ENCODE measurements at places on chromosomes 13 and 19.

DNA sequence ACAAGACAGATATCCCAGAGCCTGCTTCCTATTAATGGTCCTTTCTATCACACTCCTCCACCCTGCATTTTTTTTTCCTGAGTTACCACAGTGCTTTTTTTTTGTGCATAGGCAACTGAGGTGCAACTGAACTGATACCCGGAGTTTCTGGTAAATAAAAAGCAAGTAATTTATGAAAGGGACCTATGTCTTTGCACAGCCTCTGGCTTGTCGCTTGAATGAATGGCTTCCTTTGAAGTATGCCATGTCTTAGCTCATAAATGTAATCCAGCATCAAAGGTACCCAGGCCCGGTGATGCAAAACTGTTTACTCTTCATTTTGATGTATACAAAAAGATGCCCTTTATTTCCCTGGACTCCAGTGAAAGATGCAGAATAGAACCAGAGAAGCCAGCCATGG is 31.8 kb downstream of the GSX1 start:
- DNase-seq, result no peak

DNA sequence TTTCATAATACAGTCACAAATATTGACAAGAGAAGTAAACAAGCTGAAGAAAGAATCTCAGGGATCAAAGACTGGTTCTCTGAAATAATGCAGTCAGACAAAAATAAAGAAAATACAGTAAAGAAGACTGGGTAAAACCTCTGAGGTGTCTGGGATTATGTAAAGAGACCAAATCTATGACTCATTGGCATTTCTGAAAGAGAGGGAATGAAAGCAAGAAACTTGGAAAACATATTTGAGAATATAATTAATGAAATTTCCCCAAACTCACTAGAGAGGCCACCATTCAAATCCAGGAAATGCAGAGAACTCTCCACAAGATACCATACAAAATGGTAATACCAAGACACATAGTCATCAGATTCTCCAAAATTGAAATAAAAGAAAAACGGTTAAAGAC is 53.0 kb upstream of the GPC6 start:
- DNase-seq, result no peak

GRCh38 chr19:46713781-46714443 is 3.0 kb downstream of the PRKD2 start:
- peak; percentile 63 for DNase-seq

- no peak for DNase-seq
These were observed 43.0 kb downstream of the DIAPH3 start for GRCh38 chr13:60120617-60121336.

DNA sequence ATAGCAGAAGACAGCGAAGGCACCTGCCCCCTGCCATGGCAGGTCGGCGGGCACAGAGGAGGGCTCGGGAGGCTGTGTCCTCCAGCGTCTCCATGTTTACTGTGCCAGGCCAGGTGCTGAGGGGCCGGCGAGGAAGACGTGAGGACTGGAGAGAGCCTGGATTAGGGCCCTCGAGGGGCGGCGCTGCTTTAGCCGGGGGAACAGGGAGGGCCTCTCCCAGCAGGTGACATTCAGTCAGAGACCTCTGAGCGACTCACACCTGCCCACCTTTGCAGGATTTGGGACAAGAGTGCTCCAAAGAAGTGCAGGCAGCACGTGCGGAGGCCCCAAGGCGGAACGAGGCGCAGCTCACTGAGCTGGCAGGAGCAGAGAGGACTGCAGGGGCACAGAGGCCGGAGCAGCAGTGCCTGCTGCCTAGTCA is 17.6 kb downstream of the KDM4B start:
- no peak for DNase-seq

DNA sequence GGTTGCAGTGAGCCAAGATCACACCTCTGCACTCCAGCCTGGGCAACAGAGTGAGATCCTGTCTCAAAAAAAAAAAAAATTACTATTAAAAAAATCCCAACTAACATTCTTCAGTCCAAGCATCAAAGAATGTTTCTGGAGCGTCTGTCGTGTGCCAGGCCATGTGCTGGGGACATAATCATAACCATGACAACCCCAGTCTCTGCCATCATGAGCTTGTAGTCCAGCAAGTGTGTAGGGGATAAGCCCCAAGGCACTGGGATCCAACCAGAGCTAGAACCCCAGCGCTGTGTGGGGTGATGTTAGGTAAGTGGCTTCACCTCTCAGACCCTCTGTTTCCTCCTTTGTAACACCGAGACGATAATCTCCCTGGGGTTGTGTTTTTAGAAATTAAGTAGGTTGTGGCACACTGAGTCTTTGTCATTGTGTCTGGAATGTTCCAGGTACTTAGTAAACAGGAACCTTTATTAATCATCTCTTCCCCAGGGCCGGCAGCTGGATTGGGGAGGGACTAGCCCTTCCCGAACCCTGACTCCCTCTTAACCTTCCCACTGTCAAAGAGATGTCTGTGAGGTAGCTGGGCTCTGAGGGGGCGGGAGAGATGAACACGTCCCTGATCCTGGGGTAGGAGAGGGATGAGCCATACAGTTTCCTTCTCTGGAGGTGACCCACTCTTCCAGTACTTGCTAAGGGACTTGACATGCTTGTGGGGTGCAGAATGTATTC is 5.2 kb downstream of the ITPKC start:
- DNase-seq, result no peak

GRCh38 chr19:989381-990081 is 5.4 kb downstream of the WDR18 start:
- DNase-seq, result no peak

DNA sequence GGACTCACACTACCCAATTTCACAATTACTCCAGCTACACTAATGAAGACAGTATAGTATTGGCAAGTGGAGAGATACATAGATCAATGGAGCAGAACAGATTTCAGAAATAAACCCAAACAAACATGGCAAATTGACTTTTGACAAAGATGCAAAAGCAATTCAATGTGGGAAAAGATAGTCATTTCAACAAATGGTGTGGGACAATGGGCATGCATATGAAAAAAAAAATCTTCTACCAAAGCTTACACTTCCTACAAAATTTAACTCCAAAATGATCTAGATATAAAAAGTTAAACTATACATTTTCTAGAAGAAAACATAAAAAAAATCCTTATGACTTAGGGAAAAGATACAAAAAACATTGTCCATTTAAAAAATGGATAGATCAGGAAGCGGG is 2.7 kb upstream of the IGFL4 start:
- DNase-seq, result no peak

GRCh38 chr19:5131506-5132205 is 162.7 kb downstream of the KDM4B start:
- DNase-seq, result no peak

GRCh38 chr13:106917024-106917571 is 349.2 kb upstream of the ARGLU1 start:
- no peak for DNase-seq

- DNase-seq, result no peak
These were observed 185.8 kb upstream of the TSHZ3 start for GRCh38 chr19:31534786-31535657.

DNA sequence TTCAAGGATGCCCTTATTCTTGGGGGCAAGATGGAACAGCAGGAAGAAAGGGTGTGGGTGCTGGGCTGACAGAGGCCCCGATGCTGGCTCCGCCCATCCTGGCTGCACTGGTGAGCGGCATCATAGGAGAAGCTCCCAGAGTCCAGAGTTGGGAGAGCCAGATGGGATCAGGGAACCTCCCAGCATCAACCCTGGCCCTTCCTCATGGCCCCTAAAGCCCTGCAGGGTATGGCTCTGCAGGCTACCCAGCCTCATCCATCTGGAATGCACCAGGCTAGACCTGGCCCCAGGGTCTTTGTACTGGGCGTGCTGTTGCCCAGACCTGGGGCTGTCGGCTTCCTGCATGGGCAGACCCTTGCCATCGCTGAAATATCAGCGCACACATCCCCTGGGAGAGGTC is 7.9 kb upstream of the ELL start:
- no peak for DNase-seq

- no peak for DNase-seq
These were observed 463 bp downstream of the SUGP1 start for GRCh38 chr19:19319732-19320360.

DNA sequence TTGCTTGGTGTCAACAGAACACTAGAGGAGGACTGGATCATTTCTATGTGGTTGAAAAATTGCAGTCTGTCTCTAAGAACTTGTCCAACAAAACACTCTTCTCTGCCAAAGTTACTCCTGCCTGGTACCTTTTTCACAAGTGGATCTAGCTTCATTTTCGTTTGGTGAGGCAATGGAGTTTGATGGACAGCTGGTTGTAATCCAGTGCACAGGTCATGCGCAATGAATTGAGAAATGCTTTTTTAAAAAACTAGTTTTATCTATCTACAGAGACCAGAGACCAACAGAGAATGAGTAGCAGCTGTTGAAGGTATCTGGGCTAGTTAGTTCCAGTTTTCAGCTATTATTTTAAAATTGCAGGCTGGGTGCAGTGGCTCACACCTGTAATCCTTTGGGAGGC is 12.0 kb upstream of the KBTBD6 start:
- no peak for DNase-seq

DNA sequence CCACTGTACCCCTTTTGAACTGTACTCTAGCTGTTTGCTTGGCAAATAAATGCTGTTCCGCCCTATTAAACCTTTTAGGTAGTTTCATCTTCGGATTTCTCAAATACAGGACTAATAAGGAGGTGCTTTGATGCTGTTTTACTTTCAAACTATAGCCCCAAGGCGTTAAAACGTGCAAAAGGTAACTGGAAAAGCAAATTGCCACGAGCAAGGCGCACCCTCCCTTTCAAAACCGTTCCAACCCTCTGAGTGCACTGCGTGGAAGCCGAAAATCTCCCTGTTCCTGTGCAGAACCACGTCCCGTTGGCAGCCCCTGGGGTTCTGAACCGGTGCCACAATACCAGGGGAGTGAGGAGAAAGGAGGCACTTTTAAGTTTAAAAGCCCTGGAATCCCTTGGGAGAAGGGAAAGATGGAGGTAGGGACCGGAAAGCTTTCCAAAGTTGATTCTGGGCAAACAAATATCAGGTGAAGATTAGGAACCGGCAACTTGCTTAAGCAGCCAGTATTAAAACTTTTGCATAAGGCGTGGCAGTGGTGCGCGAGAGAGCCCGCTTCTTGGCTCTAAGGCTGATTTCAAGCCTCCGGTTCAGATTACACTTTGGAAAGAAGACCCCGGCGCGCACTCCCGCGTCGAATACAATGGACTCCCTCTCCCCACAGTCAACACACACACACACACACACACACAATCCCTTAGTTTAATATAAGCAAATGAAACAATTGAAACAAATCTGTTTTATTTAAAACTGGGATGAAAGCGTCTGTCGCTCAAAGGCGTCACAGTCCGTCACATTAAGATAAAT is 9.5 kb downstream of the POU4F1 start:
- DNase-seq, result no peak

GRCh38 chr13:51113969-51114368 is 2.9 kb upstream of the C13orf42 start:
- no peak for DNase-seq

DNA sequence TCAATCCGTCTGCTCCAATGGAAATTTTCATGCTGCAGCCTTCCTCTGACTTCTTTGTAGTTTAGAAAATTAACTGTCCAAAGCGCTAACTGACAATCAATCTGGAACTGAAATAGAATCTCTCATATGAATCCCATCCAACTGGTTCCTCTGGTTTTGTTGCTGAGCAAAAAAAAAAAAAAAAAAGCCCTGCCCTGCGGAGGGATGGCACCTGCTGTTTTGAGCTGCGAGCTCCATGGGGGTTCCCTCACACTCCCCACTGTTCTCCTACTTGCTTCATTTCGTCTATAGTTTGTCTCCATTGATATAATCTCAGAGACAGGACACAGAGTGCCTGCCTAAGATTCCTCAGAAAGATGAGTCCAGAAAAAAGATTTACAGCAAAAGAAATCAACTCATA is 33.4 kb downstream of the FAAP24 start:
- DNase-seq, result no peak

GRCh38 chr13:43285933-43286597 is 262.7 kb downstream of the DNAJC15 start:
- DNase-seq, result no peak

DNA sequence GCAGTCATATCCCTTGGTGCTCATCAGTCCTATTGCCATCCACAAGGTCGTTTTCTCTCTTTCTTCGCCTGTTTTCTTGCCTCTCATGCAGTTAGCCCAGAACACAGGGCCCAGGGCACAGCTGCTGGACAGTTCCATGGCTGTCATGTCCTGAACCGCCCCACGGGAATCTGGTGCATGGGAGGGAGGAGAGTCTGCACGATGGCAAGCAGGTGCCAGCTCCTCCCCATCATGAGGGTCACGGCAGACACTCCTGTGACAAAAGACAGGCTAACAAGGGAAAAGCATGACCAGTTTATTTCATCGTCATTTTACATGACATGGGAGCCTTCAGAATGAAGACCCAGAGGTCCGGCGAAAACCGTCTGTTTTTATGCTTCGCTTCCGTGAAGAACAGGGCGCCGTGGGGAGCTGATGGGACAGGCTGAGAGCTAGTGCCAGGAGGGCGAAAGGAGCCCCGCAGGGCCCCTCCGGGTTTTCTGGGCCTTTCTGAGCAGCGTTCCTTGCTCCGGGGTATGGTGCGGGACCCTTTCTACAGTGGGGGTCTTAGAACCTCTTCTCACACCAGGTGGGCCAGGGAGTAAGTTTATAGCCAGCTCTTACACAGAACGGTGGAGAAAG is 135.7 kb downstream of the STK24 start:
- no peak for DNase-seq

GRCh38 chr19:14218620-14219330 is 12.8 kb upstream of the ADGRL1 start:
- no peak for DNase-seq

DNA sequence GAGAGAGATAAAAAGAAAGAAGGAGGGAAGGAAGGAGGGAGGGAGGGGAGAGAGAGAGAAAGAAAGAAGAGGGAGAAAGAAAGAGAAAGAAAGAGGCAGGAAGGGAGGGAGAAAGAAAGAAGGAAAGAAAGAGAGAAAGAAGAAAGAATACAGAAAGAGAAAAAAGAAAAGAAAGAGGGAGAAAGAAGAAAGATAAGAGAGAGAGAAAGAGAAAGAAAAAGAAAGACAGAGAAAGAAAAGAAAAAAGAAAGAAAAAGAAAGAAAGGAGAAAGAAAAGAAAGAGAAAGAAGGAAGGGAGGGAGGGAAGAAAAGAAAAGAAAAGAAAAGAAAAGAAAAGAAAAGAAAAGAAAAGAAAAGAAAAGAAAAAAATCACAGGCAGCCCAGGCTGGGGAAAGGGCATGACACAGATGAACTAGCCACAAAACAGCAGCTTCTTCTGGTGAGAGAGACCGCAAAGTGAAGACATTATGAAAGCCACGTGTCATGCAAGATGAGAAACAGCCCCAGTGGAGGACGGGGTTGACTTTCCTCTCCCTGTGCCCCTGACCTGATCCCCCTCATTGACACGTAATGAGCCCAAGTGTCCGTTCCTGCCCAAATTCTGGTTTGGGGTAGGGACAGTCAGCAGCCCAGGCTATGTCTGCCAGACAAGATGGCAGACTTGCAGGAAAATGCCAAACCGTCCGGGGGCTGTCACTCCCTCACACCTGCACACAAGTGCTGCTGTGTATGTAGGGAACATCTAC is 102.1 kb downstream of the INSR start:
- DNase-seq, result no peak
